ENCODE measurements at places on chromosomes 5 and 9.

DNA sequence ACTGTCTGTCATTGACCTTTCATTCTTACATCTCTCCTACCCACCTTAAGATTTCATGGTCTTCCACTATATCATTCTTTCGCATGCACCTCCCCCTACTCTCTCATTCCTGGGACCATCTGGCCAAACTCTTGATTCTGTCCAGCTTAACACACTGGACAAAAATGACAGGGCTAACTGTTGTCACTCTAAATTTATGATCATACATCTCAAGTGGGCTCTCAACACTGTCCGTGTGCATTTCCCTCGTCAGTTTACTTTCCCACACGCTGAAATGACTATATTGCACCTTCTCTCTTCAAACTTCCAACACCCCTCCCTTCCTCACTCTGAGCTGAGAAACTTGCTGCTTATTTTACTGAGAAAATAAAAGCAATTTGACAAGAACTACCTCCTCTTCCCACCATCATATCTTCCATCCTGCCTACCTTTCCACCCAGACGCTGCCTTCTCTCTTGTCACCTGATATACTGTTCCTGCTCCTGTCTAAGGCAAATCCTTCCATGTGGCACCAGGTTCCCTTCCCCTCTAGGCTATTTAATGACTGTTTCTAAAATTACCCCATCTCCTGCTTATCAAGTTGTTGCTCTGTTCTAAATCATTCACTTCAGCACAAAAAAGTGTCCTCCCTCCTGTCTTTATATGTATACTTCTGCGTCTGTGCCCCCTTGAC lies 8.1 kb upstream of the KLF9 start:
- DNase-seq: no peak

DNA sequence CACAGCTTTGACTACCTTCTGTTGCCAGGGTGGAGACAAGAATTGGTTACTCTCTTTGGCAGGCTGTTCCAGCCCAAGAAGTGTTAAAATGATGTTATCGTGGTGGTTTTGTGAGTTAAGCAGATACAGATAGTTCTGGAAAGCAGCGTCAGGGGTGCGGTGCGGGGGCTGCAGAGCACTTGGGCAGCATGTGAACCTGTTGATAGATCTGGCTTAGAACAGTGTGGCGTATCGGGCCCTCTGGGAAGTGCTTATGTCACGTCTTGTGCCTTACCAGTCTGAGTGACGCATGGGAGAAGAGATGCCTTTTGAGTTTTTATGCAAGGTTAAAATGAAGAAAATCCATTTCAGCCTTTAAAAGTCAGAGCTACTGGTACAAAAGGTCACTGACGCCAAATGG lies 152.5 kb downstream of the PRKACG start:
- no peak for DNase-seq

DNA sequence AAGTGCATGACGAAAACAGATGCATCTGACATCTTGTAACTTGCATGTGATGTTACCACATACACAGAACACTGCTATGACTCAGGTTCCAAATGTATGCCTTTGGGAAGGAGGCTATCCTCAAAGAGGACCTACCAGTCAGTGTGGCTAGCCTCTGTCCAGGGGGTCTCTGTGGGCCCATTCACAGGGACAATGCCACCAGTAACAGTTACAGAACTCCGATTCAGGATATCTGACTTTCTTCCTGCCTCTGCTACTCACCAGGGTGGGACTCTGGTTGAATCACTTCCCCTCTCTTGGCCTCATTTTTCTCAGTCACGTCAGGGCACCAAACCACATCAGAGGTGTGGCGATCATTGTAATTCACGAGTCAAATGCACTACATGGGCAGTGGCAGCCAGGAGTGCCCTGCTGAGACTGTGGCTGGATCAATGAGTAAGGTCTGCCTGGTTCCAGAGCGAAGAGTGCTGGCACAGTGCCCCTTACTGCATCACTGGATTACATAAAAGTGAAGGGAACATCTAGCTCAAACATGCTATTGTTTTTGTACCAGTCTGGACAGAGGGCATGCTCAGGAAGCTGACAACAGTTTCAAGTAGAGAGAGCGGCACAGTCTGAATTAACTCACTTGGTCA lies 13.2 kb downstream of the ATOX1 start:
- DNase-seq: peak; percentile 79

- peak; percentile 33 for DNase-seq
Measured at GRCh38 chr5:124453221-124454051, 293.0 kb downstream of the ZNF608 start.

GRCh38 chr9:89872913-89873707 lies 268.3 kb downstream of the GADD45G start:
- DNase-seq: no peak

- no peak for DNase-seq
Measured at GRCh38 chr9:92663126-92663525, 6.8 kb downstream of the IPPK start.

DNA sequence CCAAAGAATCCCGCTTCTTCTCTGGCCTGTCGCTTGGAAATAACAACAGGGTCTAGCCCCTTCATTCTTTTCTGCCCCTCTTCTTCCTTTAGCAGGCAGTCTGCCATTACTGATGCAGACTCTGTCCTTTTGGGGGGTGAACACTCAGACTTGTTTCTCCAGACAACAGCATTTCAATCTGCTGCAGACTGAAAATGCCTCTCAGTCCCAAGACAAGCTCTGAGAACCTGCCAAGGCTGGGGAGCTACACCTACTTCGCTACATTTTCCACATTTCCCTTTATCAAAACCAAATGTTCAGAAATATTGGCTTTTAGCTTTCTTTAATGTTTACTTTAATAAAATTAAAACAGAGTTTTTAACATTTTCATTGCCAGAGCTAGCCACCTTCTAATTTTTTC lies 152.4 kb downstream of the MPDZ start:
- no peak for DNase-seq

GRCh38 chr5:54738118-54738972 lies 220.8 kb downstream of the SNX18 start:
- DNase-seq: no peak

- no peak for DNase-seq
Measured at GRCh38 chr5:149417711-149418368, 38.7 kb upstream of the IL17B start.

- no peak for DNase-seq
Measured at GRCh38 chr9:120879446-120879845, 2.5 kb upstream of the PHF19 start.

DNA sequence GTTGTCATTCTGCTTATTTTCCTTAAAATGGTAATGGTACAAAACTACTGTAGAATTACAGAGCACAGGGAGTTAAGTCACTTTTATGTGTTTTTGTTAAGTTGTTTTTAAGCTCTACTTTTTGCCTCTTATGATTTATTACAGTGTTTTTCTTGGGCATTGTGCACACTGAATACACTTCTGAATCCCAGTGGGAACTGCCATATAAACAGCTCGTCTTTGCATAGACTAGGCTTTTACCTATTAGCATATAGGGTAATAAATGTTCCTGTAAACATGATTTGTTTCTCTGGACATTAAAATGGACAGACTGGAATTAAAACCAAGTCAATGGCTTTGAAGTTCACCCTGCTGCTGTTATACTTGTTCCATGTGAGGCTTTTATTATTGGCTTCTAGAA lies 12.2 kb downstream of the KLF9 start:
- DNase-seq: no peak

DNA sequence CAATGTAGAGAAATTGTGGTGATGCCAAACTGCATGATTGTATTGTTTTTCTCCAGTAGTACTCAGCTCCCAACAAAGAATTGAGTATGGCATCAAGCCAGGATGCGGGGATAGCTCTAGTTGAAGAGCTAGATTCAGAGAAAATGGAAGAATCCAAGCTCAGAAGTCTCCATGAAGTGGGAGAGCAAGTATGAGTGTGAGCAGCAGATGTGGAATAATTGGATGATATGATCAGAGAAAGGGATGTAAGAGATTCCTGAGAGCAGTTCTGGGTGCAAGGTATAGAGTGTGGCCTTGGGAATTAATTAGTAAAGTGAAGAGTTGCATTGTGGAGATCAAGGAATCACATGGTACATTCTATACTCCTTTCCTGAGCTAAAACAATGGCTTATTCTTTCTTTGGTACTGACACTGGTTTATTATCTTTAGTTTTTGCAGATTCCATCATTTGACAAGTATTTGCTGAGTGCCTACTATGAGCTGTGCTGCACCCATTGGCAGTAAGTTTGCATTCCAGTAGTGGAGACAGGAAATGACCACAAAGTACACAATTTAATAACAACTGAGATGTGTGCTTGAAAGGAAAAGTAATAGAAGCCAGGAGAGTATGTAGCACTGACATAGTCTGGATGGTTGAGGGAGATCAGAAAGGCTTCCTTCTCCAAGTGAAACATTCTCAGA lies 177.1 kb downstream of the CPLANE1 start:
- DNase-seq: peak; percentile 6

DNA sequence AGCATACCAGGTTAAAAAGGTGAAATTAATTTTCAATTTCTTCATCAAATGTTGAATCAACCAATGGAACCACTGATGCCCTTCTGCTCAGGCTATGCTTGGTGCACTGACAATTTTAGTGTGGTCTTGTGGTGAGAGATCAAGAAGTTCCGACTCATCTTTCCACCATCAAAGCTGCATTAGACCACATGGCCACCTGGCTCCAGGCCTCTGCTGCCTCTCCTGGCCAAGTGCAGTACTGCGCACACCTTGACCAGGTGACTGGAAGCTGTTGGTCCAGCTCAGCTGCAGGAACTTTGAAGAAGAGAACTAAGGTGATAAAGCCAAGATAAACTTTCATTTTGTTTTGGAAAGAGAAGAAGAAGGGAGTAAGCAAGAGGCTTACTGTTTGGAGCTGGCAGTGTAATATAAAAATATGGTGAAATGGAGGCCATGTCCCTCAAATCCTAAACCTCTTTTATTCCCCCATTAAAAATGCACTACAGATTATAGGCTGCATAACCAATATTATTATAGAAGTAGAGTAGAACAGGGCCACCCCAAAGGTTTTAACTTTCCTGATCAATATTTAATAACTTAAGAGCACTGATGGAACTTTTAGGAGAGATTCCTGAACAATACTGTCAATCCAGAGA lies 315.5 kb upstream of the C9orf72 start:
- DNase-seq: peak; percentile 70

GRCh38 chr5:1392261-1392660 lies 47.4 kb upstream of the CLPTM1L start:
- DNase-seq: no peak

DNA sequence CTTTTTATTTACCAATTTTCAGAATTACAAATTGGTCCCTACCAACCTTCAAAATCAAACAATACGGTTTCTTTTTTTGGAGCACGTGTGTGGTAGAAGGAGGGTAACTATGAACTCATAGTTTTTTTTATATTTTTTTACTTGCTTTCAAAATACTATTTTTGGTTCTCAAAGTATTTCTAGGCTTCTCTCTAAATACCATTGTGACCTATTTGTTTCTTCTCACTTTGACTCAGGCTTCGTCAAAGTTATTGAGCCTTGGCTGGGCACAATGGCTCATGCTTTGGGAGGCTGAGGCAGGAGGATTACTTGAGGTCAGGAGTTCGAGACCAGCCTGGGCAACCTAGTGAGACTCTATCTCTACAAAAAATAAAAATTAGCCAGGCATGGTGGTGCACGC lies 11.6 kb upstream of the KIF27 start:
- DNase-seq: no peak

DNA sequence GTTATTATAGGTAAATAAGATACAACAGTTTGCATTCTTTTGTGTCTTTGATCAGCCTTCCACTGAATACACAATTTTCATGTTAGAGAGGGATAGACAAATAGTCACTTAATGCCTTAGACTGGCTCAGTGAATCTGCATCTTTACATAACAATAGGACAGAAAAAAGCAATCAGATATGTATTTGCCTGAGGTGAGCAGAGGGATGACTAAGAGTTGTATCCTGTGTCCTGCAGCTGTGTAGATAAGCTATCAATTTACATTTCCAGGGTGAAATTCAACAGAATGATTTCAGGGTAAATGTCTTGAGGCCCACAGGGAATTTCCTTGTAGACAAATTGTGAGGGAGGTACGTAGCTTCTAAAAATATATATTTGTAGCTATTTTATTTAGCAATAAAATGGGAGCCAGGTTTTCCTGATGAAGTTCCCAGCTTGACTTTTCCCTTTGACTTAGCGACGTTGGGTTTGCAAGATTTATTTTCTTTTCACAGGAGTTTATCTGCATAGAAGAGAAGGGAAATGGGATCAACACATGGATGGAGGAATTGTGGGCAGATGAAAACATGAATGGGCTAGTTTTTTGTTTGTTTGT lies 586.1 kb upstream of the CDH6 start:
- DNase-seq: no peak

DNA sequence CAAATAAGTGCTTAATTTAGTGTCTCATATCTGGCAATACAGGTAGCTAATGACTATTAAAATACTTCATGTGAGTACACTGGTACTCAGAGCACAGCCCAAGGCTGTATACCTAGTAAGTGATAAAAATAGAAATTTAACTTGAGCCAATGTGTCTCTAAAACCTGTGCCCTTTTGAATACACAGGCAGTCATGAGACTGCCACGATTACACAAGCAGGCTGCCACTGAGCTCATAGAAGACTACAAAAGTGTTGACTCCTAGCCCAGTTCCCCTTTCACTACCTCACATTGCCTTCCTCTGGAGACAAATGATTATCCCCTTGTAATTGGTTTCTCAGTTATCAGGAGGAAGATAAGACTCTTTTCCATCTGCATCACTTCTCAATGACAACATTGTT lies 66.3 kb upstream of the PAPPA start:
- no peak for DNase-seq

Measured in activated CD4-positive, alpha-beta T cell treated with anti-CD3 and anti-CD28 coated beads, Interleukin-2, Interleukin-6, amounts not matched to agents 100 ng/mL and 50 ng/mL, durations not matched to agents 16 hours and 8 hours (primary cell).